ENCODE measurements at places on chromosomes 11 and 22.

- no peak for DNase-seq
Observed at GRCh38 chr11:8776209-8776608, 93.6 kb downstream of the RPL27A start.

DNA sequence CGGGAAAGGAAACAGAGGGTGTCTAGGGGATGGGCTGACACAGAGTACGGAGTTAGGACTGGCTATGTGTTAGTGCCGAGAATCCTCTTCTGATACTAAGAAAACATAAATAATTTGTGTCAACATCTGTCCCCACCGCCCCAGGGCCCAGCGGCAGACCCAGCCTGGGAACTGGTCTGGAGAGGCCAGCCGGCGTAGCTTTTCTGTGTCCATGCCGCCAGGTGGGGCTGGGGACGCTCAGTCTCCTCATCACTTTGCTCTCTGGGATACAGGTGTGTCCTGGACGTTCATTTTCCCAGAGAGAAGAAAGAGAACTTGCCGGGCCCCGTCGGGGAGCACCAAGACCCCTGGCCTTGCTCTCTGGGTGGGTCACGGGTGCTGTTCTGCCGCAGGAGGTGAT is 54.7 kb downstream of the WNT7B start:
- no peak for DNase-seq

GRCh38 chr11:133919330-133920108 is 37.2 kb downstream of the IGSF9B start:
- no peak for DNase-seq

DNA sequence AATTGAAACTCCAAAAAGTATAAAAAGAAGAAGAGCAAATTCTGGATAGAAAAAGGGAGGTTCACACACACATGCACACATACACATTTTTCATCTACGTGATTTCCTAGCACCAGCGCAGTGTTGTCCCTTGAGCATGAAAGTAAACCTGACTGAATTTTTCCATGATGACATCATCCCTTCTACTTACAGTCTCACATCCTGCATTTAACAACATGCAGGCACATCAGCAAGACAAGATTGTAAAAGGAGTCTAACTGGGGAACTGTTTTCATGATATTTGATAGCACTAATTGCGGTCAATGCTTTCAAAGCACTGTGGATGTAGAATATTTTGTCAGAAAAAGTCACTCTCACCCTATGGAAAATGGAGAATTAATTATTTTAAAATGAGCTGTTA is 36.6 kb downstream of the GAS2 start:
- peak; percentile 87 for DNase-seq

DNA sequence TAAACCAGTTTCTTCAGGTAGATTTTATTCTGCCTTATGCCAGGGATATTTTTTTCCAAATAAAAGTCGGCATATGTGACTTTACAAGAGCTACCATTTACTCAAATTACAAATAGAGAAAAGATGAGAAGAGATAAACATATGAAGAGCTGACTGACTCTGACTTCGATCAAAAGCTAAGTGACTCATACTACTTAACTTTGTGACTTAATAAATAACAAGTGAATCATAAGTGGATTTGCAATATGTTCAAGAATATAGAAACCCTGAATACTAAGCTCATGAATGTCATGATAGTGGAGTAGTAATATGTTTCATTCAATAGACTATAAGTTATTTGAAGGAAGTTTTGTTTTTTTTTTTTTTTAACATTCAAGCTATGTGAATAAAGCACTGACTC is 130.5 kb upstream of the ANO3 start:
- DNase-seq: peak; percentile 72

DNA sequence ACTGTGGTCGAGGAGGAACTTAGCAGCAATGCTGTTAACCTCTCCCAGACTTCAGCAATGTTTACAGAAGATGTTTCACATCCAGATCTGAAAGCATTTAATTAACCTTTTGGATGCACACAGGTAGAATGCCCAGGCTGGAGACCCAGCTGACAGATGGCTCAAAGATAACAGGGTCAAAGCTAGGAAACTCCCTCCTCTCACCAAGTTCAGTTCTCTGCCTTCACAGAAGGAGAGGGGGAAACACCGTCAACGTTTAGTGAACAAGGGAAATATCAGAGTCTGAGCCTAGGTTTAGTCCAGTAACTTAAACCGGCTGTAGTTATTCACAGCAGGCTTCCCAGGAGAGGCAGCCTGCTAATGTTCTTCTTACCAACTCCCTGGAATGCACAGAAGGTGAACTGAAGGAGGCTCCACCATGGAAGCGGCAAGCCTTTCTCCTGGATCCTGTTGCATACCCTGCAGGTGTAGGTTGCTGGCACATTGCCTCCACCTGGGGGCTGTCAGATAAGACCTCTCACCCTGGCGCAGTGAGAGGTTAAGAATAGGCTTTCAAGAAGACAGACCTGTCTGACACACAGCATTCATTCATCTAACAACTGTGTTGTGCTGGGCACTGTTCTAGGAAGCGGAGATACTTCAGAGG is 23.5 kb upstream of the ANKK1 start:
- DNase-seq: no peak

DNA sequence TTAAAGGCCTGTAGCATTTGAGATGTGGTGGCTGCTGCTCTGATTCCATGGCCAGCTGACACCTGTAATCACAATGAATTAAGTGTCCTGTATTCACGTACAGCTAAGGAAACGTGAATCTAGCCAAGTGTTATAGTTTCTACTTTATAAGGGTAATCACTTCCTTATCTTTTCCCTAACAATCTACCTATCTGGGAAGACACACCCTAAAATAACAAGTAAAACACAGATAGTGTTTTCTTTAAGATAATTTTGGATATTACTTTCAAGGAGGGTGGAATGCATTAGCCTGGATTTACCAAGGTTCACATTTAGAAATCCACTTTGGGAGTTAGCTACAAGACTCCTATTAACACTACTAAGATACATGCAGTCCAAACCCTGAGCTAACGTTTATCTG is 11.5 kb downstream of the CDON start:
- no peak for DNase-seq

DNA sequence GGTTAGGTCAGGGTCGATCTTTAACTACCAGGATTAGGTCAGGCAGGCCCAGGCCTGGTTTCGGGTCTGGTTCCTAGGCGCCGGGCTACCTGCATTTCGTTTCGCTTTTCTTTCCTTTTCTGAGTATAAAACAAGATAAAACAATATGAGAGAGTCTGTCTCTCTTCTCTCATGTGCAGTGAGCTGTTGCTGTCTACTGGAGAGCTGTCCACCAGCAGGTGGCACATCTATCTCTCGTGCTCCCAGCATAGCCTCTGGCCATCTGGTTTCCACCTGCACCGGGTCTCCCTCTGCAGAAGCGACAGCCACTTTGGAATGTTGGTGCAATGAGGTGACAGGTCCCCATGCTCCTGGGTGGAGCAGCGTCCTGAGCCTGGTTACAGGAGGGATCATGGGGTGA is 27.6 kb downstream of the RIBC2 start:
- peak; percentile 67 for DNase-seq

GRCh38 chr11:99887481-99887880 is 799.6 kb upstream of the ARHGAP42 start:
- no peak for DNase-seq

- no peak for DNase-seq
Observed at GRCh38 chr11:76672431-76673175, 2.1 kb upstream of the LRRC32 start.

DNA sequence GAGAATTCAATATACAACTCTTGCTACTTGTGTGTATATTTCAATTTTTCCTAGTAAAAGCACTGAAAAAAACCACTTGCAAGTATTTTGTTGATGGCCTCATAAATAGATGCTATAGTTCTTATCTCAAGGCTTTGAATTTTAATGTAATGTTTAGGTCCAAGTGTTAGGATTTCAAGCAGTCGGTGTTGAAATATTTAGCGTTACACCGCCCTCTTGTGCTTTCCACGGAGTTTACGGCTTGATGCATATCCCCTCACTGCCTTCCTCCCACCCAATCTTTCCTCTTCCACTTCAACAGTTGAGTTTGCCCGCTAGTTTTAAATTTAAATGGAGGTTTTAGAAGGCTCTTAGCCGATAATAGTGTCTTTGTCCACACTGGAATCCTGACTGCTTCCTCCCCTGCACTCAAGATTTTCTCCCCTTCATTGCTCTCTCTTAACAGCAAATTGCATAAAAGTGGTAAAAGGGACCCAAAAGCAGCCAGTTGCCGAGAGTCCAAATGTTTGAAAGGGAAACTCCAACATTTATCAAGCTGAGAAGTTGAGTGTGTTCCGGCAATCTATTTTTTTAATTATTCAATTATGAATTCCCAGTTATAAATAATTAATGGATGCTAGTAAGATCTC is 25.9 kb upstream of the HTATIP2 start:
- peak; percentile 25 for DNase-seq

DNA sequence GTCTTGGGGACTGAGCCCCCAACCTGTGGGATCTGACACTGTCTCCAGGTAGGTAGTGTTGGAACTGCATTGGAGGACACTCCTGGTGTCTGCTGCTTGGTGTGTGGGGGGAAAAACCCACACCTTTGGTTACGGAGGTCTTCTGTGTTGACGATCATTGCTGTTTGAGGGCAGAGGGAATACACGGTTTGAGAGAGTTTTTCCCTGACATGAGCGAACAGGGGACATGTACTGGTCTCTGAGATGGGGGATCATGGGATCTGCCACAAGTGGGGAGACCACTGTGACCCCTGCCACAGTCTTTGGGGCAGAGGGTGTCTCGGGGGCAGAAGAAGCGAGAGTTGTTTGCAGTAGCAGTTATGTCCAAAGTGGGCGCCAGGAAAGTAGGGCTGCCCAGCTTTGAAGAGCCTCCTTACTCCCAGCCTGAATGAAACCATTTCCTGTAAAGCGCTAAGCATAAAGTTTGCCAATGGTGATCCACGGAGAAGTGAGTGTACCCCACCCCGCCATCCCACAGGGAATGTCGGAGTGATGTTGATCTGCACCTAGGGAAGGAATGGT is 5.4 kb upstream of the SAA2 start:
- no peak for DNase-seq

DNA sequence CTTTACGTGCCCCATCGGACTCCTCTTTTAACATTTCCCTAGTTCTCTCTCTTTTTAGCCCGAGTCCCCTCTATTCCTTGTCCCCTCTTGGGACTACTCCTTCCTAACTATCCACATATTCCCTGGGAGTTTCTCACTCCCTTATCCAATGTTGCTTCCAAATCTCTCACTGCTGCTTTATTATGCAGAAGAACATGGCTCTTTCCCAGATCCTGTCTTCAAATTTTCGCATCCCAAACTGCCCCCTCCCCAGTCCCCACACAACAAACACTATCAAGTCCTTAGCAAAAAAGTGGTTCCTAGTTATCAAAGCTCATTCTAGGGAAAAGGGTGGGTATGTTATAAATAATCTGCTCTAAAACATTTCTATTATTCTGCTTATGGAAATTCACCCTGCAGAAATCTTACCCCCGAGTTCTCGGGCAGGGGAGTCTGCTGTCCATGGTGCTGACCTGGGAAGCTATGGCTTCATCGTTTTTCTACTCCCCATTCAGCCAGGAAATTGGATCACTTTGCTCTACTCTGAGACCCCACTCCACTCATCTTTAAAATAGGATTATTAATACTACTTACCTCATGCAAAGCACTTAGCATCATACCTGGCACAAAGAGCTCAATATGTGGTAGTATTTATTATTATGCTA is 393.5 kb downstream of the BUD13 start:
- DNase-seq: peak; percentile 38

GRCh38 chr11:129723761-129724162 is 91.9 kb upstream of the TMEM45B start:
- DNase-seq: no peak

DNA sequence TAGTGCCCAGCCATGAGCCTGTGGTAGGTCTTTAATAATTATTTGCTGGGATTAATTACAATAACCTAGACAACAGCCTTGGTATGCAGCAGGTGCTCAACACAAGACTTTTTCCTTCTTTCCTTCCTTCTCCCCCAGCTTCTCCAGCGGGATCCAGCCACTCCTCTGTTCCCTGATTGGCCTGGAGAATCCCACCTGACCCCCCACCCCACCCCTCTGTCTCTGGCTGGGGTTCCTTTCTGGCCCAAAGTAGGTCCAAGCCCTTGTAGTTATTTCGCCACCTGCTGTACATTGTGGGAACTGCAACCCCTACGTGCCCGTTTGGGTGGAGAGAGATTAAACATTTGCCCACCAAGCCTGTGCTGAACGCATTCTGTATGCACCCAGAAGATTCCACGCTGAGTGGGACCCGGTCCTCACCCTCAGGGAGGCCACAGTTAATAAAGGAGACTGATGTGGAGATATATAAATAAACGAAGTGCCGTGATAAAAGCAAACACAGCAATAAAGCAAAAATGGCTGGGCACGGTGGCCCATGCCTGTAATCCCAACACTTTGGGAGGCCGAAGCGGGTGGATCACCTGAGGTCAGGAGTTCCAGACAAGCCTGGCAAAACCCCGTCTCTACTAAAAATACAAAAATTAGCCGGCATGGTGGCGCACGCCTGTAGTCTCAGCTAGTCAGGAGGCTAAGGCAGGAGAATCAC is 32.1 kb upstream of the DGKZ start:
- DNase-seq: peak; percentile 75

- no peak for DNase-seq
Observed at GRCh38 chr11:12408156-12408770, 30.9 kb downstream of the PARVA start.

- no peak for DNase-seq
Observed at GRCh38 chr22:42702675-42703074, 18.0 kb downstream of the A4GALT start.

DNA sequence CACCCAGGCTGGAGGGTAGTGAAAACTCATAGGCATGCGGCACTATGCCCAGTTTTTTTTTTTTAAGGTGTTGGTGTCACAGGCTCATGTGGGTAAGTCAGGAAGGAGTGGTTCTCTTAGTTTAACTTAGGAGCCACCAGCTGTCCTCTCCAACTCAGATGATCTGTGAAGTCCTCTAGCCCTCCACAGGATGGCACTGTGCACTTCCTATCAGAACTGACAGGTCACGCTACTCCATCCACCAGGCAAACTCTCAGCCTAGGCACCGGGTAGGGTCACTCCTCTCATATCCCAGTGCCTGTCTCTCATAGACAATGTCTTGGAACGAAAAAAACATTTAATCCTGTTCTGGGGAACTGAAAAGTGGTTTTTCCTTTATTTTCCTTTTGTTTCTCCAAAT is 16.5 kb downstream of the NAP1L4 start:
- peak; percentile 16 for DNase-seq

GRCh38 chr11:18100926-18101656 is 4.8 kb downstream of the SAAL1 start:
- DNase-seq: no peak

DNA sequence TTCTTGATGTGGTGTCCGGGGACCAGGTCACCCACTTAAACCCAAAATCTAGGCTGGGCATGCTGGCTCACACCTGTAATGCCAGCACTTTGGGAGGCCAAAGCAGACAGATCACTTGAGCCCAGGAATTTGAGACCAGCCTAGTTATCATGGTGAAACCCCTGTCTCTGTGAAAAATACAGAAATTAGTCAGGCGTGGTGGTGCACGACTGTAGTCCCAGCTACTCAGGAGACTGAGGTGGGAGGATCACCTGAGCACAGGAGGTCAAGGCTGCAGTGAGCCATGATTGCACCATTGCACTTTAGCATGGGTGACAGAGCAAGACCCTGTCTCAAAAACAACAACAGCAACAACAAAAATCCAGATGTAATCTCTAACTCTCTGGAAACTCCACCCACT is 30.3 kb upstream of the FJX1 start:
- no peak for DNase-seq

GRCh38 chr11:93529707-93530467 is 13.3 kb downstream of the SMCO4 start:
- DNase-seq: no peak

Data from fibroblast of upper back skin (primary cell).